ENCODE measurements at places on chromosomes 3 and 15.

DNA sequence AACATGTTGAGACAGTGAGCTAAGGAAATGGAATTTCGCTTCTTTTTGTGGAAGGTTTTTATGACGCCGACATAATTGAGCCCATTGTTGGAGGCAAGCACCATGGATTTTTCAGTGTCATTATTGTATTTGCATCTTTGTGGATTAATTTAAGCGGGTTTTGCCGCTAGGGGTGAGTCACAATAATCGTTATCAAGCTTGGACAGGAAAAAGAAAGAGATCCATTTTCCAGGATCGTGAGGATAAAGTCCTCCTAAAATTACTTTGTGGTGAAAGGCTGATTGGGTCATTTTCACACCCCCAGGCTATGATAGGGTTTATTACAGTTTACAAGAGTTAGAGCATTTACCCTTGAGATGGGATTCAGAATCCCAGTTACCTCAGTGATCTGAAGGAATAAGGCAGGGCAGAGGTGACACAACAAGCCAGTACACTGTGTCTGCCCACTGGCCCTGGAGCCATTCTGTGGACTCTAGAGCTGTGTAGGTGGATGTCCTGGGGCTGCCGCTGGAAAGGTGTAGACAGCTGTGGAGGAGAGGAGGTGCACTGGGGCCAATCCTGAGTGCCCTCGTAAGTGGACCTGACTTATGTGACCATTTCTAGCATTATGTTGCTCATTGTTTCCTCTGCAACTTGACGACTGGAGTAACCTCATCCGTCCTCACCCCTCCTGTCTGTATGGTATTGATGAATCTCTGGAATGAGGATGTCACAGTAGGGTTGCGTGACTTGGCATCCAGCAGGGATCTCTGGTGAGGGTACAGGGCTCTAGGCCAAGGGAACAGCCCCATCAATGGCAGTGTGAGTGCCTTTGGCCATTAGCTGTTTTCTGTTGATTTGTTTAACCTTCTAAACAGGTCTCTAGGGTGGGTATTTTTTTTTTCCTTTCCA lies 370.1 kb downstream of the LRTM1 start:
- DNase-seq: no peak

DNA sequence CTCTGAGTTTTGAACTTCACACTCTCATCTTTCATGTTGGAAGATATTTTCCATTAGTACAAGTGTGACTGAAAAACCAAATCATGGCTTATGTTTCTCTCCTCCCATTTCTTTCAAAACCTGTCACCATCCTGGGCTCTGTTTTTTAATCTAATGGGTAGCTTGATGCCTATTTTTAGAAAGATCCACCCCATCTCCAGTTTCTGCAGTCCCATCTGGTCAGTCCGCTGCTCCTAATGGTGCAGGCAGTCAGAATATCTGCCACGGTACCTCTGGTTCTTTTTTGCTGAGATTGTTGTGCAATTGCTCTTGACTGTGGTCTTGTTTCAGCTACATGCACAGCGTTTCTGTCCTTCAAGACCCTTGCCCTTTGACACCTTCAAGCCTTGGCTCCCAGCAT lies 240.9 kb upstream of the CADM2 start:
- DNase-seq: no peak

GRCh38 chr15:40952301-40952900 lies 870 bp upstream of the CHAC1 start:
- DNase-seq: no peak

DNA sequence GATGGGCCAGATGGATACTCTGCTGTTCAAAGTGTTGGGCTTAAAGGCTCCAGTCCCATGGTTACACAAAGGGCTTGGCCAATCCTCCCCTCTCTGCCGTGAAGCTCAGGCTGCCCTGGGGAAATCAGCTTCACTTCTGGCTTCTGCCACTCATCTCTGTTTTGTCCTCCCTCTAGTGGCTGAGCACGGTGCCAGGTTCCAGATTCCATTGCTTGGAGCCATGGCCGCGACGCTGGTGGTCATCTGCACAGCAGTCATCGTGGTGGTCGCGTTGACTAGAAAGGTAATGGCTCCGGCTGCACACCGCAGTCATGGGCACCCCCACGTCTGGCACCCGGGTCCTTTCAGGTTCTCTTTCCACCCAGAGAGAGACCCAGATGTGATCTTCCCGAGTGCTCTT lies 5.6 kb downstream of the TIGIT start:
- DNase-seq: no peak

DNA sequence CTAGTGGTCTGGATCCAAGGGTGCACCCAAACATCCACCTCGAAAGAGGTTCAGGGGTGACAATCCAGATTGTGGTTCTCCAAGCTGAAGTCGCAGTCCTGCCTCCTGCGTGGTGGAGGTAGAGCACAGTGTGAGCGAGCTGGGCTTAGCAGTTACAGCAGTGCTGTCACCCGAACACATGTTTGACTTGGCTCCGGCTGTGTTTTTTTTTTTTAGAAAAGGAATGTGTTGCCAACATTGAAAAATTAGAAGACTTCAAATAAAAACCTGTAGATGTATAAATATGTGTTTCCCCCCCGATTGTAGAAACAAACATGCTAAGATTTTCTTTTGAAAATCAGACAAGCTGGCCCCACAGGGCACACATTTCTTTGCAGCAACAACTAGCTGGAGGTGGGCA lies 530.8 kb downstream of the SHQ1 start:
- no peak for DNase-seq

- no peak for DNase-seq
These were observed 17.8 kb downstream of the ZBTB38 start for GRCh38 chr3:141386126-141386488.

GRCh38 chr3:34856081-34856947 lies 783.0 kb upstream of the ARPP21 start:
- no peak for DNase-seq

GRCh38 chr15:34011481-34011880 lies 27.5 kb downstream of the AVEN start:
- no peak for DNase-seq

DNA sequence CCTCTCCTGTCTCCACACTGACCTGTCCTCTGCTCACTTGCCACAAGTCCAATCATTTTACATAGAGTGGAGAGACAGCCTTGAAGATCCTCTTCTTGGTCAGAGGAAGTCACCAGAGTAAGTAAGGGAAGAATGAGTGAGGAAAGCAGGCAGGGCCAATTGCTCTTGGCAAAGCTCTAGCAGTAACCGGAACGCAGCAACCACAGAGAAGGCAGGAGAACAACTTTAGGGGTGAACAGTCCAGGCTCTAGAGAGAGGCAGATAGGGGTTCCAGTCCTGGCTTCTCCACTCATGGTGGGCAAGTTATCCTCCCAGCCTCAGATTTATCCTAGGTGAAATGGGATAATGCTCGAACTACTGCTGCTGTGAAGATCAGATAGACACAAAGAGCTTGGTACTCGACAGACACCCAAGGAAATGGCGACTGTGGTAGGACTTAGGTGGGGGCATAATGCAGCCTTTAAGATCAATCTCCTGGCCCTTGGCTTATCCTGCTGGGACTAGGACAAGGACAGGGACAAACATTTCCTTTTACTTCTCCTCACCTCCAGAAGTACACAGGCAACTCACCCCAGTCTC lies 1.2 kb upstream of the ADAMTSL3 start:
- no peak for DNase-seq

DNA sequence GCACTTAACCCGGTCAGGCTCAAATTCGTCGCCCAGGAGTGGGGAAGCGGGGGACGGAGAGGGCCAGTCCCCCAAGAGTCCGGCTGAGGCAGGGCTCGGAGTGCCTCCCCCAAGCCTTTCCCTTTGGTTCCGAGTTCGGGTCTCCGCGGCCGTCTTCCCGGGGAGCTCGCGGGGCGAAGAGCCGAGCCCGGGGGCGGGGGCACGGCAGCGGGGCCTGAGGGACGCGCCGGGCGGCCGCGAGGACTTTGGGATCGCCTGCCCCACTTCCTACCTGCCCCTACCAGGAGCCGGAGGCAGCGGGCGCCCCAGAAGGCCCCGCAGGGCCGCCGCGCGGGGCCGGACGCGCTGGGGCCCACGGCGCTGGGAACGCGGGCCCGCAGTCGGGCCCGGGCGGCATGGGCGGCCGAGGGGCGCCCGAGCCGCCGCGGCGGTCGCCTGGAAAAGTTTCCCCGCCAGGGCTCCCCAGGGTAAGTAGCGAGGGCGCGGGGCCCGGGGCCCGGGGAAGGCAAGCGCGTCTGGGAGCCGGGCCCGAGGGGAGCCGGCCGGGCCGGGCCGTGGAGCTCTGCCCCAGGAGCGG lies 2.8 kb downstream of the FURIN start:
- no peak for DNase-seq

DNA sequence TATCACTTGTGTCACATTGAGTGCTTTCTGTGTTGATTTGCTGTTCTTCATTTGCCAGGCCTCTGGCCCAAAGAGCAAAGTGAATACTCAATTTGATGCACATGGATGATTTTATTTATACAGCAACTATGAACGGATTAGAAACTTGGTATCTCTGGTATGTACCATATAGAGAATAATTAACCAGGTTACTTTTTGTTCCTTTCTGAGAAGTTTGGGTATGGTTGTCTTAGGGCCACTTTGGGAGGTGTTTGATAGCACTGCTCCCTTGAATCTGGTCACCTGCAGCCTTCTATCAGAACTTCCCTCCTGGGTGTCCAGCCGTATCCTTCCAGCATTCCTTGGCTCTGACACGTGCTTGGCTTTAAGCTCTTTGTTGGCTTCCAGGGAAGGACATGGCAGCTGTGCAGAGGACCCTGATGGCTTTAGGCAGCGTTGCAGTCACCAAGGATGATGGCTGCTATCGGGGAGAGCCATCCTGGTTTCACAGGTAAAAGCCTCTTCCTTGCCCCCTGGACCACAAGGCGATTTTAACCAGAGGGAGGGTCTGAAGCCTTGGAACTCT lies 12.7 kb downstream of the TAGLN3 start:
- no peak for DNase-seq

GRCh38 chr15:77499087-77499760 lies 78.5 kb downstream of the HMG20A start:
- DNase-seq: no peak

DNA sequence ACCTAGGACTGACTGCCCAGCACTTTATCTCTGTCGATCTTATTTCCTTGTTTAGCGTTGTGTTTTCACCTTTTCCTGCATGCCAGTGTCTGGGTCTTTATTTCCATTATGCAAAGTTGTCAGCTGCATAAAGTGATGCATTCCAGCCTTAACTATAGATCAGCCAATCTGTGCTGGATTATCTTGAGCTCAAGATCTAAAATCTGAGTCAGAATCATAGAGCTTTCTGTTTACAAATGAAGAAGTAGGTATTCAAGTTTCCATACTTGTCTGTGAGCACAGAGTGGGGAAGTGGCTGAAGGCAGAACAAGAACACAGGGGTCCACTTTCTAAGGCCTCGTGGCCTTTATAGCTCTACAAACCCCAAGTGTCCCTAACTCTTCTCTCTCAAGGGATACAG lies 82.4 kb upstream of the PLCL2 start:
- DNase-seq: no peak

GRCh38 chr3:98172621-98173020 lies 6.1 kb downstream of the OR5H15 start:
- DNase-seq: no peak

DNA sequence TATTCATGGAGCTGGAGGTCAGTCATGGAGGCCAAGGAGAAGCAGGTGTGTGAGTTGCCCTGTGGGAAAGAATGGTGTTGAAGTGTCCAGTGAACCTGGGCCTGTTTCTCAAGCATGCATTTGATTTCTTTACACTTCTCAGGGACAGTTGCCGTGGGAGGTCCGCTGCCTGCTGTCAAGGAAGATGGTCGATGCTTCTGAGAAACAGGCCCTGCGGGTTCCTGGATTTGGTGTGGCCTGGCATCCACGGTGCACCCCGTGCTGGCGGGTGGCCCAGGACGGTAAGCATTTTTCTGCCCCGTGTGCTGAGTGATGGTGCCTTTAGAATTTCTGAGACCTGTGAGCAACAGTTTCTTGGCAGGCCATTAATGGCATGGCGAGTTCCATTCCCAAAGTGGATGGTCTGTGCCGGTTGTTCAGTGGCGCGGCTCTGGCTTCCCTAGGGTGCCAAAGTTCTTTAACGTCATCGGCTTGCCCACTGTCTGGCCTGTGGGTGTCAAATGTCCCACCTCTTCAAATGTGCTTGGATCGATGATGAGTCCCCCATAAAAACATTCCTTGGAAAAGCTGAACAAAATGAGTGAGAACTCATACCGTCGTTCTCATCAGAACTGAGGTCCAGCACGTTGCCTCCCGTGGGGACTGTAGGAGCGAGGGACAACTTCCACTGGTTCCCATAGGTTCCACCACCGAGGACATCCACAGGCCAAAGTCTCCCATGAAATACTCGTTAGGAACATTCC lies 107.2 kb downstream of the SNRPN start:
- DNase-seq: no peak

DNA sequence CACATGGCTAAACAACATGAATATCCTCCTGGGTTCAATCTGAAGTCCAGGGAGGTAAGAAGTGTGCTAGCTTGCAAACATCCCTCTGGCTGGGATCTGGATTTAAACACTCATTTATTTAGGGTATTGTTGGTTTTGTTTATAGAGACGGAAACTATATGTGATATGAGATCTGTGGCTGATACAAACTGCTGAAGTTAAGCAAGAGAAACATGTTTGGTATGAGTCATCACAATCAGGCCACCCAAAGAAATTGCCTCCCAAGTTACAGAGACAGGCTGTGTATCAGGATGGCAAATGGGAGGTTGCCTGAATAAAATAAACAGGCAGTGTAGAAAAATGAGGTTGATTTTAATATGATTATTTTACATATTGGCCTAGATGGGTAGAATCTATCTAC lies 562.1 kb downstream of the IGSF11 start:
- DNase-seq: no peak

GRCh38 chr3:150760431-150761200 lies 2.4 kb downstream of the SIAH2 start:
- no peak for DNase-seq

GRCh38 chr15:80635953-80636352 lies 59.2 kb upstream of the ABHD17C start:
- no peak for DNase-seq

DNA sequence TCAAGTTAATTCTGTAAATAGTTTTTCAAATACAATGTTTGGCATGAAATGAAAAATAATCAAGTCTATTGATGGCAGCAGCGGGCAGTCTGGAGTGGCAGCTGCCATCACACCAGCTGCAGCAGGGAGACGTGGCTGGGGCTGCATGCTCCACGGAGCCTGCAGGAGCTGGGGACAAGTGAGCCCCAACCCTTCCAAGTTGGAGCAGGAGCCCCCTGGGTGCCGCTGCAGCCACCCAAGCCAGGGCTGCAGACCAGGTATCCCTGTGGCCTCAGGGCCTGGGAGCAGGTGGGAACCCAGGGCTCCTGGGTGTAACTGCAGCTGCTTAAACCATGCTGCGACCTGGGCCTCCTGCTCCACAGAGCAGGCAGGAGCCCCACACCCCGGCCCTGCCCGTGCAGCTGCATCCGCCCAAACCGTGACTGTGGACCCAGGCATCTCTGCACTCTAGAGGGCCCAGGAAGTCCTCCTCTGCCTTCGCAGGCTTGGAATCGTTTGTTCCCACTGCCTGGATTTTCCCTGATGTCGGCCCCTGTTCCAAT lies 257.4 kb downstream of the PLOD2 start:
- DNase-seq: no peak

- no peak for DNase-seq
These were observed 273.2 kb upstream of the TOPAZ1 start for GRCh38 chr3:43968465-43968864.

DNA sequence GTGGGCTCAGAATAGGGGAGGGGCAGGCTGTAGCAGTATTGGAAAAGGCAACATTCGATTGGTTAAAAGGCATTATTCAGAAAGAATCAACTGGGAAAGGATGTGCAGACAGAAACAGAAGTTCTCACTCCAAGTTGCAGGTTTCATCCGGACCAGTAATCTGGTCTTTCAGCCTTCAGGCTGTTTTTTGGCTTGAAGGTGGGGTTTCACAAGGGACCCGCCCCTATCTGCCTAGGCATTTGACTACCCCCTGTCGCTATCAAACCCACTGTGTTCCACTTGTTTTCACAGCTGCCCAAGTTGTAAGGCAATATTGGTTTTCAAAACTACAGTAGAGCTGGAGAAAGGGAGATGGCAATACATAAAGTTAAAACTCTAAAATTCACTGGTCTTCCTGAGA lies 96.9 kb downstream of the VPS8 start:
- no peak for DNase-seq
